Hepatic stellate cell (primary cell): ENCODE measurements at places on chromosomes 3 and 15.
A peak's percentile ranks its signal among the peaks of the same experiment; 100 is the strongest.

GRCh38 chr15:44710236-44711095 is 657 bp downstream of the PATL2 start:
- no peak for DNase-seq

- DNase-seq: no peak
These were observed 23.3 kb upstream of the CYP11A1 start for GRCh38 chr15:74390647-74391288.

DNA sequence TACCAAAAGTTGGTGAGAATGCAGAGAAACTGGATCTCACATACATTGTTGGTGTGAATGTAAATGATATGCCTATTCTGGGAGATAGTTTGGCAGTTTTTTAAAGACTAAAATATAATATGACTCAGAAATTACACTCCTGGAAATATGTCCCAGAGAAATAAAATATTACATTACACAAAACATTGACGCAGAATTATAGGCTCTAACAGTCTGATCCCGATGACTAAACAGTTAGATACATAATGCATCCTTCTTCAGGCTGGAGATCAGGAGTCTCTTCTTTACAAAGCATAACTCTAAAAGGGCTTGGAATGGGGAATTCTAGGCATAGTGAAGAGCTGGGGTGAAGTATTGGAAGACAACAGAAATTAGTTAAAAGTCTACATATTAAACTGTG is 586.2 kb upstream of the NECTIN3 start:
- DNase-seq: no peak

GRCh38 chr3:29978036-29978435 is 628.4 kb upstream of the TGFBR2 start:
- no peak for DNase-seq

GRCh38 chr3:144341471-144341870 is 369.8 kb downstream of the DIPK2A start:
- DNase-seq: no peak

DNA sequence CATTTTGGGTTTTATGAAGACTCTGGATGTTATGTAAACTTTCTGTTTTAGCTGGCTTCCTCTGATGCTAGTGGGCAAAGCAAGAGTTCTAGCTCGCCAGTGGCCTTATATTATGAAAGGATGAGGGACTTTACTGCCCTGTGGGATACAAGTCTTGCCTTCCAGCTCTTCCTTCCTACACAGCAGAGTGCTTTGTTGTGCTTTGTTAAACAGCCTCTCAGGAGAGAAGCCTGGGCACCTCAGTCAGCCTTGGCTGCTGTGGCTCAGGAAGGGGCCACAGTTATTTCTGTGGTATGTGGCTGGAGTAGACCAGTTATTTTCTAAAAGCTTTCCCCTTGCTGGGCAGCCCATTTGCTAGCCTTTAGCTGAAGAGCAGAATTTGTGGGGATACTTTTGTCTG is 69.5 kb upstream of the SUCLG2 start:
- no peak for DNase-seq

GRCh38 chr15:34855413-34855812 is 60.1 kb upstream of the ACTC1 start:
- DNase-seq: no peak

GRCh38 chr3:137568880-137569279 is 195.2 kb upstream of the SOX14 start:
- no peak for DNase-seq

DNA sequence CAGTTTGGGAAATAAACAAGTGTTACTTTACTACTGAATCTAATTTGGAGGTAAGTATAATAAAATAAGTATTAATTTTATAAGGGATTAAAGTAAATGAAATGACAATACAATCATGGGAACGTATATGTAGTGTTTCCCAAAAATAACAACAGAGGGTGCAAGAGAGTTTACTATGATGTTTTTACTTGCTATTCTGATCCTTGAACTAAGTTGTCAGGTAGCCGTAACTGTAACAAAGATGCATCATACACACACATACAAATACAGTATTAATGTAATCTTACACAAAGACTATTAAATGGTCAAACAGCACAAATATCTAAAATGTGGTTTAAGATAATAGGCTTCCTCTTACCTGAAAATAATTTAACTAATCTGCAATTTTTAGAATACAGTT is 311.4 kb downstream of the TBC1D5 start:
- no peak for DNase-seq

GRCh38 chr3:153927107-153927506 is 194.1 kb upstream of the ARHGEF26 start:
- DNase-seq: no peak

DNA sequence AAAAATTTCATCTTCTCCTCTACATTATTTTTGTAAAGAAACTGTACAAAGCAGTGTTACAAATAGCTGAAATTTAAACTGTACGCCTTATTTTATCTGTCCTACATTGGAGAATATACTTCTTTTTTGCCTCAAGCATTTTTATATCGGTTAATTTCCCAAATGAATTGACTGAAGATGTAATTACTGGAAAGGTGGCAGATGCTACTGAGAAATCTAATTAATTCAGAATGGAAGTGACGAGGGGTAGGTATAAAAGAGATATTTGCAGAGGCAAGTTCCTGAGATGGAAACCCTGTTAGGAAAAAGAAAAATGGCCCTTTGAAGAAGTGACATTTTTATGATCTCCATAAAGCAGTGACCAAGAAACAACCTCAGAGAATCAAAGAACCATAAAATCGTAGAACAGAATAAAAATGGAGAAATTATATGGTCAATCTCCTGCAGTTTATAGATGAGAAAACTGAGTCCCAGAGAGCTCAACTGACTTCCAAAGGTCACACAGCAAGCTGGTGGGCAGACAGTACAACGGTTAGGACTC is 20.4 kb downstream of the RUVBL1 start:
- no peak for DNase-seq

DNA sequence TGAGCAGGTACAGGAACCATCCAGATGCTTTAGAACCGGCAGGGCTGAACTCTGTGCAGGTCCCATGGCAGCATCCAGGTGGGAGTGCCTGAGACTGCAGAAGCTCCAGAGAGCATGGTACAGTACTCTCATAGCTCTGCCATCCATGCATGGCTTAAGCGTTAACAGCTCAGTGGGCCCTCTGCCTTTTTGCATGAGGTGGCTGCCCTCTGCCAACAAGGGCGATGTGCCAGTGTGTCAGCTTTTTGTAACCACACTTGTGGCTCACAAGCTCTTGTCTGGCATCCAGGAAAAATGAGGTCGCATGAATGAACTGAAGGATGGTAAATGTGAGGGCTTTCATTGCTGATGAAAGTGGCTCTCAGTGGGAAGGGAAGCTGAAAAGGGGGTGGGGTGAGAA is 950.1 kb downstream of the DIPK2A start:
- DNase-seq: no peak

GRCh38 chr15:83698294-83698693 is 44.4 kb downstream of the ADAMTSL3 start:
- DNase-seq: peak; percentile 13

GRCh38 chr15:83106994-83107840 is at the start of gene TM6SF1:
Gene TM6SF1 (plus strand): TSS chr15:83107645. CDS start chr15:83107681, 36 bp downstream.
- DNase-seq: peak; percentile 18
